ENCODE measurements at places on chromosomes 4 and X. TPM values are rescaled to one million over a fixed set of nuclear protein-coding genes. Genes with fewer than 3 reads are reported as not detected.

DNA sequence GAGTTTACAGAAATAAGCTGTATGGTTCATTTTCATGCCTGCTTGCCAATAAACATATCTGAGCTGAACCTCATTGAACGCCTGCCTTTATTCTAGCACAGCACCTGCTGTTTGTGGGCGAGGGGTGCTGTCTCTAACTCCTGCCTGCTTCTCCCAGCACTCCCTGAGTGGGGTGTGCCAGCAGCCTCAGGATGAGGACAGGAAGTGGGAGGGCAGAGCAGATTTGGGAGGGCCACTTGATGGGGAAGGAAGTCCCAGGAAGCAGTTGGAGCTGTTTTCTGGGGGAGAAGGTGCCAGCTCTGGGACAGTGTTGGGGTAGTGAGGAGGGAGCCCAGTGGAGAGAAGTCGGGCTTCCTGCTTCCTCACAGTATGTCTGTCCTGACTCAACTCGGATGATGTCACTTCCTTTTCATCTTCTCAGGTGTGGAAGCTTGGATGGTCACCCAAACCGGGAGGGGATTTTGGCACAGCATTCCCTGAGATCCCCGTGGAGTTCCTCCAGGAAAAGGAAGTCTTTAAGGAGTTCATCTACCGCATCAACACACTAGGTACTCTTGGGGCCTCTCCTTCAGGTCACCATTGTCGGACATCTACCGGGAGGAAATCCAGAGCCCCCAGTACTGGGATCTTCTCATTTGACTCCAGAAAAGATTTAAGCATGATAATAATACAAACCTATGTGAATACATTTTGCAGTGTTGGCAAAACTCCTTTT, 29.0 kb upstream of the MSANTD1 start:
- DNase-seq, result no peak

UVSSA gene
- 41.5 TPM for total RNA-seq

- DNase-seq, result no peak
These were observed 26.3 kb downstream of the UPF3B start for GRCh38 chrX:119826399-119826959.

GRCh38 chr4:28179126-28179525, 1318.5 kb downstream of the STIM2 start:
- DNase-seq, result no peak

GRCh38 chrX:40623139-40623536, at the start of gene MPC1L:
TSS of gene MPC1L (plus strand) at chrX:40623428. CDS start at chrX:40623566, 138 bp downstream.
- no peak for DNase-seq

ETDC gene
- not detected for total RNA-seq

All from mucosa of gallbladder (tissue), 1 donor.